ENCODE measurements at places on chromosomes 7 and 10.

DNA sequence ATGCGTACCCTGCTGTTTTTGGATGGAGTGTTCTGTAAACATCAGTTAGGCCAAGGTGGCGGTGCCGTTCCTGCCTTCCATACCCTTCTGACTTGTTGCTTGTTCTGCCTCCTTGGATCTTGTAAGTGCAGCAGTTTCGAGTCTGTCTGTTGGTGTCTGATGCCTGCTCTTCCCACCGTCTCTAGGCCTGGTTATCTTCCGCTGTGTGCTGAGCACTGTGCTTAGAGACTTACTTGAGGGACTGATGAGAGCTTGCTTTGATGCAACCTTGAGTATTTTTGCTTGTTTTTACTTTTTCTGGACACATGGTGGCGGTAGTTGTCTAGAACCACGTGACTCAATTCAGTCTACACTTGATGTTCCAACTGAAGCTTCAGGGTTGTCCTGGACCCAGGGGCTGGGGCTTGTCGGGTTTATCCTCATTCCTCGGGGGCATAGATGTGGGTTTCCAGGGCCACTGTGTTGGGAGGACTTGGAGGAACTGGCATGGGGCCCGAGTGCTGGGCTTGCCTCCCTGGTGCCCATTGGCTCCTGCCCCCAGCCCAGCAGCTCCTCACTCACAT is 14.4 kb upstream of the SPRN start:
- DNase-seq: no peak

DNA sequence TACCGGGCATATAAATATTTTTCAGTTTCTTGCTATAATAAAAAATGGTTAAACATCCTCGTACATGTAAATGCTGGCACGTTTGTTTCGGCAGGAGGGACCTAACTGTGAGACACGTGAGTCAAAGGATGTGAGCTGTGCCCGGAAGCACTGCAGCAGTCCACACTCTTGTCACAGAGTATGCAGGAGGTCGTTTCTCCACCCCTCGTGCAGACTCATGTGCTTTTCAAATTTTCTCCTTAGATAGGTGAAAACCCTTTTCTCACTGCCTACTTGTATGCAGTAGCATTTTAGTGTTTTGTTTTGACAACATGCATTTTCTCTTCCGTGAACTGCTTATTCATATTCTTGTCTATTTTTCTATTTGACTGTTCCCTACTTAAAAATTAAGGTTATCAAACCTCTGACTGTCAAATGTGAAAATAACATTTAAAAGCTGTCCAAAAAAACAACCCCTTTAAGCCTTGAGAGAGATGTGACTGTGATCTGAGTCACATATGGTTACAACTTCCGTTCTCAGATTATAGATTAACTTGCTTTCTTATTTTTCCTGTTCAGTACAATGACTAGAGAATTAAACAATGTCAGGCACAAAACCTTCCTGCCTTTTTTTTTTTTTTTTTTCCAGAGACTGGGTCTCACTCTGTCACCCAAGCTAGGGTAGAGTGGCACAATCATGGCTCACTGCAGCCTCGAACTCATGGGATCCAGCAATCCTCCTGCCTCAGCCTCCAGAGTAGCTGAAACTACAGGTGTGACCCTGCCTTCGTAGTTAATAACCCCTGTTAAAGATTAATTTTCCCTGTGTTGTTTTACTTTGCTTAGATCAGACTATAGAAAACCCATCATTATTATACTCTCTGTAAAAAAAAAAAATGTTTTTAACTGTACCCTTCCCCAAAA is 45.1 kb downstream of the DPY19L1 start:
- DNase-seq: no peak

DNA sequence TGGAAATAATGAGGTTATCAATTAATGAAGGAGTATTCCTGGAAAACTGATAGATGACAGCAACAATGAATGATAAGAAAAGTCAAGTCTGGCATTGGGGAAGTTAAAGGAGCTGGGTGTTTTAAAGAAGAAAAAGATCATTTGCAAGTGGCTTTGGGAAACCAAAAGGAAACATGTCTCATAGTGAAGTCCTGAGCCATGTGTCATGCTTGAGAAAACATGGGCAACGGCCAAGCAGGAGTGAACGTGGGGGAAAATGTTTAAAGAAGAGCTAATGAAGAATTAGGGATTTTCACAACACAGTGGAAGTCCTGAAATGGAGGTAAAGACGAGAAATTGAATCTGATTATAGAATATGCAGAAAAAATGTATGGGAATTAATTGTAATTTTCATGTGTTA is 1383.2 kb upstream of the CELF2 start:
- DNase-seq: no peak

DNA sequence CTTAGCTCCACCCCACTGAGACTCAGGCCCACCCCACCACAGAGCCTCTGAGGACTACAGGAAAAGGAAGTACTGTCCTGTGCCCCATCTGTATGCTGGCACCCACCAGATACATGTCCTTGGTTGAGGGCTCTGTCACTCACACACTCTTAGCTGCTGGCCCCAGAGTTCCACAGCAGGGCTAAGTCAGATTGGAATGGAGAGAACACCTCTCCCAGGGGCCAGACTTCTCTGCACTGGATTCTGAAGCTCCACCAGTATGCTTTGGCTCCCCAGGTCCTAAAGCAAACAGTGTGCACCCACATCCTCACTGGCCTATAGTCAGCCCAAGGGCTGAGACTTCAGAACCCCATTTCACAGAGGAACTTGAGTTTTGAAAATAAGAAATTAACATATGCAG is 103.2 kb upstream of the PPP2R2D start:
- no peak for DNase-seq

DNA sequence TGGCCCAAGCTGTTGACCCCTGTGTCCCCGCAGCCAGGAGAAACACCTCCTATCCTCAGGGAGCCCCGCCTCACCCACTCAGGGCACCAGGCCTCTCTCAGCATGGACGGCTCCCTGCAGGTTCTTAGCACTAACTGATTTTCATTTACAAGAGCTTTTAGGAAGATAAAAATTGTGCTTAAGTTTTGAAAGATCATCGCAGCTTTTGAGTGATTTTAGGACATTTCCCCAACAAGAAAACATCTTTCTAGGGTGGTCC is 22.1 kb downstream of the EBF3 start:
- DNase-seq: no peak

- DNase-seq: no peak
These were observed 251.5 kb downstream of the WDR11 start for GRCh38 chr10:121102706-121103105.

- DNase-seq: peak; percentile 88
These were observed 7.8 kb downstream of the ITPRIP start for GRCh38 chr10:104330168-104331110.

DNA sequence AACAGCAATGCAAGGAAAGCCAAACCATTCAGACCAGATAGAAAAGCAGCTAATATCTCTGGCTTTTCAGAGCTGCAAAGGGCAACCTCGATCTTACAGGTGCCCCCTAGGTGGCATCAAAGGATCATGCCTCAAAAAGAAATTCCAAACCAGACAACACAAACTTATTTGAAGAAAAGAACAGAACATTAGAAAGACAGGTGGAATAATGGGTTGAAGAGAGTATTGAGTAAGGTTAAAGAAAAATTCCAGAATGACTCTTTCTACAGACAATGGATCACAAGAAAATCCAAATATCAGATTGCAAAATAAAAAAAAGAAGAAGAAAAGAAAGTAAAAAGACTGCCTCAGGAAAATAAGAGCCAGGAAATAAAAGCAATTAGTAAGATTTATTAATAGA is 213.7 kb downstream of the ELMO1 start:
- DNase-seq: no peak

GRCh38 chr10:86261941-86262687 is 104.5 kb downstream of the GRID1 start:
- no peak for DNase-seq

DNA sequence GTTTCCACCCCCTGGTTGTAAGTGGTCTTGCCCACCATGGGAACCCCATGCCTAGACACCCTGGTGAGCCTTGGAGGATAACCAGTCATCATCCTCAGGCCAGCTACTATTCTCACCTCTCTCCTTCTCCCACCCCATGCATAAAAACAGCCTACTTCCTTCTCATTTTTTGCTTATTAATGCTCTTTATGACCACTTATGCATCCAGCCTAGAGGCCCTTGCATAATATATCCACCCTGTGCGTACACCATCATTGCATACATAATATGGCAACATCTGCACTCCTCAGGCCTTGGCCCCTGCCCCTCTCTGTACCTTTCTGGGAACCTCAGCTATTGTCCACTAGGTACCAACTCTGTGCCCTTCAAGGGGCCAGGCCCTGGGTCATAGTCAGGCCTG is 91.0 kb downstream of the CDH23 start:
- no peak for DNase-seq

DNA sequence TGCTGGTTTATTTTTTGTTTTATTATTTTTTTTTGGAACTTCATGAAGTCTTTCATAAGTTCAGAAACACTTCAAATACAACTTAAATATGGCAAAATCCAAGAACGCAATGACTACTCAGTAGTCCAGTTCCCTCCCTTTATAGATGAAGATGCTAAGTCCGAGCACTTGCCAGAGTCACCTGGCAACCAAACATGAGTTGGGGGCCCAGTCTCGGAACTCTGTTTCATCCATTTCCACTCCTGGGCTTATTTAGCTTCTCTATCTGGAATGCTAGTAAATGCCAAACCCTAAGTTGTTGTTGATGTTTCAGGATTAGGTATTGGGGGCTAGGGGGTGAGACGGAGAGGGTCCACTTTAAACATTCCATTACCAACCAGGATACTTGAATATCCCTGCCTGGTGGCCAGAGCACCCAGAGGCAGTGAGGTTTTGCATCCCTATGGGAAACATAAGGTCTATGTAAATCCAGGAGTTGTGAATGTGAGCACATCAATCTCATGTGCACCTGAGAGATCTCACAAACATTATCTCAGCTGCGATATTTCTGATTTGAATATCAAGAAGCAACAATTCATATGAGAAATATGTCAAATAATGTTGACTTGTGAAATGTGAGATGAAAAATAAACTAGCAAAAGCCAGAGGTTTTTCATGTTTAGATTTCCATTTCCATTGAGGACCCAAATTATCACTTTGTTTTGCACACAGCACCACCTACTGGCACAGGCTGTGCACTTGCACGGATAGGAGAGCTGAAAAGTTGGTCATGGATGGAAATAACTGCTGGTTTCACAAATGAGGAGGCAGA is 129.3 kb downstream of the PKD1L1 start:
- DNase-seq: peak; percentile 23

DNA sequence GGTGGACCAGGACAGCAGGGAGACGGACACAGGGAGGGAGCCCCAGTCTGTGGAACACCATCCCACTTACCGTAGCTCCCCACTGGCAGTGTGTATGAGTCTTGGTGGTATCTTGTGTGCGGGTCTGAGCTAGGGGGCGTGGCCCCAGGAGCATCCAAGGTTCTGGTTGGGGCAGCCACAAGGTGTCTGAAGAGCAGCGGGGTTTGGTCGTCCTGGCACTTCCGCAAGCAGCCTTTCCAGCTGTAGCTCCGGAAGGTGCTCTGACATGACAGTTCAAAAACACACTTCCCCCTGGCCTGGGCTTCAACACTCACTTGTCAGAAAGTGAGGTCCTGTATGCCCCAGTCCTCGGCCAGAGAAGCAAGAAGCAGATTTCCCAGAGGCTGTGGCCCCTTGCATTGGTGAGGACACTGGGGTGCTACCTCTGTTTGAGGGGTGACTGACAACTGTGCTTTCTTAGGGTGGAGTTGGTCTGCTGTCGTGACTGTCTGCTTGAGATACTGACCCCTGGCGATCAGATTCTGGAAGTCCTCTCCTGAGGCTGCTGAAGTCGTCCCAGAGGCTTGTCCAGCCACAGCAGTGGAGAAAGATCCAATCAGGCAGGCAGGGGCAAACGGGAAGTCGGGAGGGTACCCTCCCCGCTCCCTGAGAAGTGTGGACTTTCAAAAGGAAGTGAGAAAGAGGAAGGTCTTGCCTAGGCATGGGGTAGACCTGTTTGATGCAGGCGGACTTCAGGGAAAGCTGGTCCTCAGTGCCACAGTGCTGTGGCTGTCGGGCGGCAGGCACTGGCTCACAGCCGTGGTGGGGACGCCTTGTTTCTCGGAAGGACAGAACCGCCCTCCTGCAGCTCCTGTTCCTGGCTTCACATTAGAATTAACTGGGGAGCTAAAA is 51.4 kb upstream of the PFKFB3 start:
- DNase-seq: no peak

- DNase-seq: no peak
These were observed 13.8 kb downstream of the RSU1 start for GRCh38 chr10:16803464-16803863.

DNA sequence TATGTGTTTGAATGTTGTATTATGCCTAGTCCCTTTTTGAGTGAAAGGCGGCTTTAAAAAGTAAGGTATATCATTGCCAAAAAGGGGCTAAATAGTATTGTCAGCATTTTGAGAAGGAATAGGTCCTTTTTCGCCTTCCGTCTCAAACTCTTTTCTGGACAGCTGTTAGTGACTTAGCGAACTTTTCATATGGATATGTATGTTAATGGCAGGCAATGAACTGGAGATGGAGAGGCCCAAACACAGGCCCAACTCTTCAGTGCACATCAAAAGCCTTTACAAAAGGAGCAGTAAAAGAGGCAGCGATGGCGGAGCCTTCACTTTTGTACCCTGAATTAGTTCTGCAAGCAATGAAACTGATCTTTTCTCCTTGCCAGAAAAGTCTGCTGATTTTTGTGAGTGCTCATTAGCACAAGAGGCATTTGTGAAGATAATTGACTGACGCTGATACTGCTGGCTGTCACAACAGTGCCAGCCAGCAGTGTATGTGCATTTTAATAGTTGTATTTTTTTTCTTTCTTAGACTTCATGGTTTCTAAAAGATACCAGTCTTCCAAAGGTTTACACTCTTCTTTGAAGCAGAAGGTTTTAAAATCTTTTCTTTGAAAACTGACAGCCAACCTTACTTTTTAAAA is 243.7 kb upstream of the SP8 start:
- DNase-seq: no peak

DNA sequence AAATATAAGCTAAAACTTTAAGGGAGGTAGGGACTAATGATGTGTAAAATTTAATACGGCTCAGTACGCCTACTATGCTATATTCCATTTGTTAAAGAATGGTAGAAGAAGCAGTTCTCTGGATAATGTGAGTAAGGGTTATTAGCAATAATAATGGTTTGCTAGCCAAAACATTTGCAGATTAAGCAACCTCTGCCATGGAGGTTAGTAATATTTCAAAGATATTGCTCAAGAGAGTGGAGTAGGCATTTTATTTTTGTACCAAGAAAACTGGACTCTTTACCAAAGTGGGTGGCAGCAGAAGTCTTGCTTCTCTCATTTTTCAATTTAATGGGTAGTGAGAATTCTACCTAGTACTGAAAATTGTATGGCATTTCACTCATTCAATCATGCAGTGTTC is 158.9 kb upstream of the TMEM106B start:
- no peak for DNase-seq
